ENCODE measurements at places on chromosomes 1 and 21.

GRCh38 chr1:29388170-29388569, 151.8 kb downstream of the PTPRU start:
- DNase-seq = no peak

GRCh38 chr21:22343721-22344120, 1345.5 kb downstream of the NCAM2 start:
- no peak for DNase-seq

GRCh38 chr21:32956061-32956656, 69.6 kb upstream of the OLIG2 start:
- DNase-seq = no peak

DNA sequence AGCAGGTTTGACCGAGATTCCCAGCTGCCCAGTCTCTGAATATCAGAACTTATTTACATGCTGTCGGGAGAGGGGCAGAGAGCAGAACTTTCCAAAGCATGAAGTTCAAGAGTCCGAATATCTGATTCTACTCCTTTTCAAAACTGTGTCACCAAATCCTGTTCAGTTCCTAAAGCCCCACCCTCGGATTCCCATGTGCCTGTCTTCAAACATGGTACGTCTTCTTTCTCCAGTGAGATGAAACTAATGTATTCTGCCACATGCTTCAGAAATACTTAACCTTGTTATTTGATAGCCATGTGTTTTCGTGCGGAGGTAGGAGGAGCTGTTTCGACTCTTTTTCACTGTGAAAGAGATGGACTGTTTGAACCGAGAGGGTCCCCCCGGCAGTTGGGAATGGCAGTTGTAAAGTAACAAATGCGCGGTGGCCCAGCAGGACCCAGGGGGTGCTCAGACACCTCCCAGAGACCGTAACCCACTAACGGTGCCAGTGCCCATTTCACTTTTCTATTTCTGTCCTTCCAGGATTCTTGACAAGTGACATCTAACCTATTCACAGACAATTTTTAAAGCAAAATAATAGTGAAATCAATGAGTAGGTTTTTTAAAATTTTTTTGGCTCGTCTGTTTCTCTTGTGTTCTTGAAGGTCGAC, 67.2 kb downstream of the ZBTB18 start:
- no peak for DNase-seq

GRCh38 chr1:38502758-38503157, 356.8 kb downstream of the RRAGC start:
- no peak for DNase-seq

DNA sequence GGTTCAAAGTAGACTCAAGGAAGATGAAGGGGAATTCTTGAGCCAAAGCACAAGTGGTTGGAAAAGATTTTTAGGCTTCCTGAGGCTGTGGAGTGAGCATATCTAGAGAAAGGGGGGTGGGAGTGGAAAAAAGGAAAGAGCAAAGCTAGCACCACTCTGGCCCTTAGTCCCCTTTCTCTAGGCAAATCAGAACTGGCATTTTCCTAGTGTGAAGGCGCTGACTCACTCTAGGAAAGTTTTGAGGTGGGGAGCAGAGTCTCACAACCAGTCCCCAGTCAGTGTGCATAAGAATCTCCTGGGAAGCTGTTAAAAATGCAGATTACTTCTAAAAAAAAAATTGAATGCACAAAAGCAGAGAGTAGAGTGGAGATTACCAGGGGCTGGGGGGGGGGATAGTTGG, 3.4 kb upstream of the GPR89B start:
- no peak for DNase-seq

DNA sequence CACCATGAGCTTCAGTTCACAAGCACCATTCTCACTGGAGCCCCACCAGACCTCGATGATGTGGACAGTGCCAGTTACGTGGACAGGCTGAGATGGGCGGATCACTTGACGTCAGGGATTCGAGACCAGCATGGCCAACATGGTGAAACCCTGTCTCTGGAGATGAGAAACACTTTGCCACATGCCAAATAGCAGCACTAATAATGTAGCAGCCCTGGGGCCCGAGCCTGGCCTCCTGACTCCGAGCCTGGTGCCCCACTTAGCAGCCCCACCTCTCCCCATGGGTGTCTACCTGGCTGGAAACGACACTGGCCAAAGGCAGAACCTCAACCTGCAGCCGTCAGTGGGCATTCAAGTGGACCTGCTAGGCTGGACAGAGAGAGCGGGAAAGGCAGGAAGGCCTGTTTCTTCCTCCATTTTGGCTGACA, 129.1 kb downstream of the TOMM20 start:
- no peak for DNase-seq

GRCh38 chr1:109272021-109272799, 10.7 kb downstream of the PSRC1 start:
- no peak for DNase-seq

DNA sequence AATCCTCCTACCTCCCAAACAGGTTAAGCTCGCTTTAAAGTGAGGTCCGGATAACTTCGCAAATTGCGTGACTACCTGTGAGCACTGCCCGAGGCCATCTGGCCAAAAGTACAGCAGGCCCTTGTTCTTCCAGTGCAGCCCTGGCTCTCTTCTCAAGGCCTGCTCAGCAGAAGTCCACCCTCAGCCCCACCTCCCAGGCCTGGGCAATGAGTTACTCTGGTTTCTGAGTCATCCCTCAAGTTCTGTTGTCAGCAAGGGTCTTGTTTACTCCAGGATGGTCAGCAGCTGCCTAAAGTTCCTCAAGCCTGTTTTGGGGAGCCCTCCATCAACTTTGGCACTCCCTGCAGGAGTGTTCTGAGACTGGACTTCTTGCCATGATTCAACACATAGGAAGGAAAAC, 101.7 kb downstream of the BCAR3 start:
- no peak for DNase-seq

GRCh38 chr1:11294951-11295350, 22.0 kb downstream of the UBIAD1 start:
- no peak for DNase-seq

GRCh38 chr1:197451381-197451780, 183.3 kb downstream of the CRB1 start:
- DNase-seq = no peak

DNA sequence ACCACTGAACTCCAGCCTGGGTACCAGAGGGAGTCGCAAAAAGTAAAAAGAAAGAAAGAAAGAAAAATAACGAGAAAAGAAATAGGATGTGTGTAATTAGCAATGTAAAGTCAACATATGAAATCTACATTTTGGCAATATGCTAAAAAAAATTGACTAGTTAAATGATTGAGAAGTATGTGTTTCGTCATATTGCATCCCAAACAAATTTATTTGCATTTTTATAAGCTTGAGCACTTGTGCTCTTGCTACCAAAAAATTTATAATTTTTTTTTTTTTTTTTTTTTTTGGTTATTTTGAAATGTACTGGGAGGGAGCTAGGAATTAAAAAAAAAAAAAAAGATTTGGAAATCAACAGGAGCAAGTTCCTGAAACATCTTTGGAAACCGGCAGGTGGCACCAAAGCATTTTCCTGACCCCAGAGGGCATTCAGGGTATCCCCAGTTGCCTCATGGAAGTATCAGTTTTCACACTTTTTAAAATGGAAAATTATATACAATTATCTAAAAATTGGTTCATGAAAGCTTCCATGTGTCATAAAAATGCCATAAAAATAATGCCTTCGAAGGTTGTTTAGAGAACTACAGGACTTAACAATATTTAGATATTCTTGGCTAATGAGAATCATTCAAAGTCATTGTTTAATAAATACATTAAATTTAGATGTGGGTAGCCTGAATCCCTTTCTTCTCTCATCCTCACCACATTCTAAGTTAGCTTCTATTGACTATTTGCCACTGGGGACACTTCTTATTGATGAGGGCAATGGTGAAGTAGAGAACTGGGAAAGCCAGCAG, 4.8 kb upstream of the HEATR1 start:
- DNase-seq = no peak

- no peak for DNase-seq
Measured at GRCh38 chr1:17790383-17791054, 35.4 kb downstream of the ACTL8 start.

- DNase-seq = no peak
Measured at GRCh38 chr1:161952607-161953172, 71.0 kb downstream of the OLFML2B start.

- no peak for DNase-seq
Measured at GRCh38 chr21:38402795-38403194, 95.5 kb downstream of the ERG start.

DNA sequence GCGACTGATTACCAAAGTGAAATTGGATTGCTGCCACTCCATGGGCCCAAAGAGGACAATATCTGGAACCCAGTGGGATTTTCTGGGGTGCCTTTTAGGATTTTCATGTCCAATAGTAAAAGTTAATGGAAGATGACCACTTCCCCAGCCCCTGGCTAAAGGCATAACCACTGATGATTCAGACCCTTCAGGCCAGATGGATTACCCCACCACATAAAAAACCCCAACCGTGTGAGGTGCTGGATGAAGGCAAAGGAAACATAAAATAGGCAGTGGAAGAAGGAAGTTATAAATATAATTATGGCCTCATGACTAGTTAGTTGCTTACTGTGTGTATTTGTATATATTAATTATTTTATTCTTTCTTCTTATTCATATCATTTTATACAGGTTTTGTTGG, 40.2 kb upstream of the IL10 start:
- DNase-seq = no peak

GRCh38 chr1:51329443-51330325, 678 bp downstream of the TTC39A start:
- DNase-seq = no peak

DNA sequence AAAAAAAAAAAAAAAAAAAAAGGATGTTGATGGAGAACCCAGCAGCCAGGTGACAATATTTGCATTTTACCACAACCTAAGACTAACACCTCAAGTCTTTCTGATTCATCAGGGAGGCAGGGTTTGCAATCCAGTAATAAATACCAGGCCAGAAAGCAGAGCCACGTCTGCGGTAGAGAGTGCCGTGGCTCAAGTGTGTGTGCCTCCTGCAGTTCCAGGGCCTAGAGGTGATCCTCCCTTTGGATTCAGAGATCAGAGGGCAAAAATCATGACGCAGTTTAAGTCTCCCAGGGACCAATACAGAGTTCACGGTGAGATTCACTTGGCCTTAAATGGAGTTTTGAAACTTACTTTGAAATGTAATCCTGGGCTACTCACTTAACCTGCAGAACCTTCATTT, 34.9 kb downstream of the TMCO4 start:
- DNase-seq = no peak

DNA sequence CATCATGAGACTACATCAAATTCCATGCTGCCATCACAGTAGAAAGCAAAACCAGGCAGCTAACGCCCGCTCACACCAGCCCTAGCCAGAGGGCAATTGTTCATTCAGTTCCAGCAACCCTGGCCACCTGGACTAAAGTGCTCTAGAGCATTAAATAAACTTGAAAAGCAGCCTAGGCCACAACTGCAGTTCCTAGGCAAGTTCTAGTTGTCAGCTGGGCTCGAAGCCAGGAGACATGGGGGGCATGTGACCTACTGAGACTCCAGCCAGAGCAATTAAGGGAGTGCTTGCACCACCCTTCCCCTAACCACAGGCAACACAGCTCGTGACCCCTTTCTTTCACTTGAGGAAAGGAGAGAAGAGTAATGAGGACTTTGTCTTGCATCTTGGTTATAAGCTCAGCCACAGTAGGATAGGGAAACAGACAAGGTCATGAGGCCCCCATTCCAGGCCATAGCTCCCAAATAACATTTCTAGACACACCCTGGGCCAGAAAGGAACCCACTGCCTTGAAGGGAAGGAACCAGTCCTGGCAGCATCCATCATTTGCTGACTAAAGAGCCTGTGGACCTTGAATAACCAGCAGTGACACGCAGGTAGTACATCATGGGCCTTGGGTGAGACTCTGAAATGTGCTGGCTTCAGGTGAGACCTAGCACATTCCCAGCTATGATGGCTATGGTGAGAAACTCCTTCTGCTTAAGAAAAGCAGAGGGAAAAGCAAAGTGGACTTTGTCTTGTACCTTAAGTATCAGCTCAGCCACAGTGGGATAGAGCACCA, 77.0 kb downstream of the ZZZ3 start:
- DNase-seq = no peak

All from CD4-positive, alpha-beta T cell treated with Interleukin-17A for 1 hour (primary cell).